ENCODE measurements at places on chromosomes 12 and 14.
A peak's percentile ranks its signal among the peaks of the same experiment; 100 is the strongest.

DNA sequence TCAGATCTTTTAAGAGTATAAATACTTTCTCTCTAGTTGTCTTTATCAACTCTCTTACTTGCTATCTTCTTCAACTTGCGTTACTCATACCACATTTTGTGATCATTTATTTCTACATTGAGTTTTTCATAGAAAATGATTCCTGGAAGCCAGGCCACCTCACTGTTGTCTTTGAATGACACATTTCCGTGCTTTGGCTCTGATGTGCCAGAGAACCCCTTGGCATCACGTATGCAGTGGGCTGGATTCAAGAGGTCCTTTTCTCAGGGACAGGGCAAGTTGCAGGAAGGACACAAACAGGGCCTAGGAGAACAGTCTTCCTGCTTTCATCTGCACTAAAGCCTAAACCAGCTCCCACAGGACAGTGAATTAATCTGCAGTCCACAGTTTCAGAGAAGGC is 70.3 kb upstream of the PYGL start:
- no peak for DNase-seq

GRCh38 chr12:59185295-59185694 is 265.0 kb upstream of the LRIG3 start:
- DNase-seq = no peak

DNA sequence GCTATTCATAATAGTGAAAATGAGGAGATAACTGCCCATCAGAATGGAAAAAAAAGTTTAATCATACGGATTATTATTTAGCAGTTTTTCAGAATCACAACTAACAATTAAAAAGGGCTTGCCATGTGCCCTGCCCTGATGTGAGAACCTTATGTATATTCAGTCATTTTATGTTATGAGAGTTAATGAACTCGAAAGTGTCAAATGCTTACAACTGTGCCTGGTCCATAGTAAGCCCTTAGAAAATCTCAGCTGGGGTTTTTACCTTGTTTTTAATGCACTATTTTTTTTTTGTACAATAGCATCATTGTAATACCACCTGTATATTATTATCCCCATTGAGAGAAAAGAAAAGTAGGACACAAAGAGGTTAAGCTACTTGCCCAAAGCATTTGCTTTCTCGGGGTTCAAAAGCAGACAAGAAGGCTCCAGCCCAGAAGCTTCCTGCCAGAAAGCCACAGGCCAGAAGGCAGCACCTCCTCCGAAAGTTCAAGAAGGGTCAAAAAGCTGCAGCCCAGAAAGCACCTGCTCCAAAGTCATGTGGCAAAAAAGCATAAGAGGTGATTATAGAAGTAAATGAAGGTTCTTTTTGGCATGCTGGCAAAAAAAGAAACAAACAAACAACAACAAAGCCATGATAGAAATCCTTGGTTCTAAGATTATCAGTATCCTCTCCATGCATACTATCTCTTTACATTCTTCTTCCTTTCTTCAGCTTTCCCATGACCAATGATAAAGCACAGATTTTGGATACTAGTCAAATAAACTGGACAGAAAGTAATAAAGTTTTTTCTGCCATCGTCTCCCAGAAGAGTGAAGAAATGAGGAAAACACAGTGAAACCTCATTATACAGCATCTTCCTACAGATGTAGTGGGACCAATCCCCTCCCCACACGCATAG is 59.1 kb upstream of the NAP1L1 start:
- peak; percentile 31 for DNase-seq

- peak; percentile 16 for DNase-seq
Measured at GRCh38 chr12:64172143-64172970, 49.7 kb downstream of the KICS2 start.

- peak; percentile 36 for DNase-seq
Measured at GRCh38 chr14:59688224-59689170, 111.9 kb upstream of the CCDC175 start.

- DNase-seq = no peak
Measured at GRCh38 chr14:99072956-99073355, 199.0 kb downstream of the BCL11B start.

GRCh38 chr12:130792821-130793553 is 46.1 kb downstream of the STX2 start:
- peak; percentile 28 for DNase-seq

DNA sequence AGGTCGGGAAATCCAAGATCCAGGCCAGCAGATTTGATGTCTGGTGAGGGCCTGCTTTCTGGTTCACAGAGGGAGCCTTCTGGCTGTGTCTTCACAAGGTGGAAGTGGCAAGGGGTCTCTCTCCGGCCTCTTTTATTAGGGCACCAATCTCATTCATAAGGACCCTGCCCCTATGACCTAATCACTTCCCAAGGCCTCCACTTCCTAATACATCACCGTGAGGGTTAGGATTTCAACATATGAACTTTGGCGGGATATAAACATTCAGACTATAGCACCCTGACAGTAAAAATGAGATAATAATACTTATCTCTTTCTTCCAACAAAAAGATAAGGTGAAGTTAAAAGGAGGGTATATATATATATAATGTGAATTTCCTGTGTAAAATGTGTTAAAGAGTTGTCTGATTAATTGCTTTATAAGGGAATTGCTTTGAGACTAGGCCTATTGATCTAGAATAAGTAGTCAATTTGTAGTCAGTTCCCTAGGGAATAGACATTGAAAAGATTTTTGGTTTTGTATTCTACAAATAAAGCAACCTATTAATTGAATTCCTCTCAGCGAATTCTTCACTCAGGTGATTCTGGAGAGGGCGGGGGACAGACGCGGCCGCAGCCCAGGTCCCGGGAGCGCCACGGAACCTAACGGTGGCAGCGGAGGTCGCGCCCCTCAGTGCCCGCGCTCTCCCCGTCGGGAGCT is 516 bp upstream of the LGALS3 start:
- no peak for DNase-seq

All from activated CD4-positive, alpha-beta memory T cell treated with anti-CD3 and anti-CD28 coated beads for 36 hours (primary cell).